ENCODE measurements at places on chromosomes 16 and 17.

DNA sequence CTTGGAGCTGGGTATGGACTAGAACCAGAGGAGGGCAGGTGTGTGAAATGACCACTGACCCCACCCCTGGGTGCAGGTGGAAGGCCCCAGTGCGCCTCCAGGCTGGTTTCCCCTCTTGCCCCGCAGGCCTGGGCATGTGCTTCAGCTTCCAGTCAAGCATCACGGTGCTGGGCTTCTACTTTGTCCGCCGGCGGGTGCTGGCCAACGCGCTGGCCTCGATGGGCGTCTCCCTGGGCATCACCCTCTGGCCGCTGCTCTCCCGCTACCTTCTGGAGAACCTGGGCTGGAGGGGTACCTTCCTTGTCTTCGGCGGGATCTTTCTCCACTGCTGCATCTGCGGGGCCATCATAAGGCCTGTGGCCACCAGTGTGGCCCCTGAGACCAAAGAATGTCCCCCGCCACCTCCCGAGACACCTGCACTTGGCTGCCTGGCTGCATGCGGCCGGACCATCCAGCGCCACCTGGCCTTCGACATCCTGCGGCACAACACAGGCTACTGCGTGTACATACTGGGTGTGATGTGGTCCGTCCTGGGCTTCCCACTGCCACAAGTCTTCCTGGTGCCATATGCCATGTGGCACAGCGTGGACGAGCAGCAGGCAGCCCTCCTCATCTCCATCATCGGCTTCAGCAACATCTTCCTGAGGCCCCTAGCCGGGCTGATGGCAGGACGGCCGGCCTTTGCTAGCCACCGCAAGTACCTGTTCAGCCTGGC is 9.7 kb upstream of the ARMC7 start:
- no peak for DNase-seq

DNA sequence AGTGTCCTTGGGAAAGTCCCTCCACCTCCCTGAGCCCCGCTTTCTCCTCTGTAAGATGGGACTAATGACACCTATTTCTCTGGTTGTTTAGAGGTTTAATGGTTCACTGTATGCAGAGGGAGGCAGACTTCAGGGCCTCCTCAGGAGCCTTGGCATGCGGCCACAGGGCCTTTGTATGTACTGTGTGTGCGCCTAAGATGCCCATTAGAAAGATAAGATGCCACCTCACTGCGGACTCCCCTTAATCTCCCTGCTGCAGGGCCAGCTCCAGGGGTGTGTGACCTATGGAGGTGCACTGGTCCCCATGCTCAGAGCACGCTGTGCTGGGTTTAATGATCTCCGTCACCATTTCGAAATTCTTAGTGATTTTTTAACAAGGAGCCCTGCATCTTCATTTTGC is 59.3 kb downstream of the TMEM235 start:
- DNase-seq = no peak

DNA sequence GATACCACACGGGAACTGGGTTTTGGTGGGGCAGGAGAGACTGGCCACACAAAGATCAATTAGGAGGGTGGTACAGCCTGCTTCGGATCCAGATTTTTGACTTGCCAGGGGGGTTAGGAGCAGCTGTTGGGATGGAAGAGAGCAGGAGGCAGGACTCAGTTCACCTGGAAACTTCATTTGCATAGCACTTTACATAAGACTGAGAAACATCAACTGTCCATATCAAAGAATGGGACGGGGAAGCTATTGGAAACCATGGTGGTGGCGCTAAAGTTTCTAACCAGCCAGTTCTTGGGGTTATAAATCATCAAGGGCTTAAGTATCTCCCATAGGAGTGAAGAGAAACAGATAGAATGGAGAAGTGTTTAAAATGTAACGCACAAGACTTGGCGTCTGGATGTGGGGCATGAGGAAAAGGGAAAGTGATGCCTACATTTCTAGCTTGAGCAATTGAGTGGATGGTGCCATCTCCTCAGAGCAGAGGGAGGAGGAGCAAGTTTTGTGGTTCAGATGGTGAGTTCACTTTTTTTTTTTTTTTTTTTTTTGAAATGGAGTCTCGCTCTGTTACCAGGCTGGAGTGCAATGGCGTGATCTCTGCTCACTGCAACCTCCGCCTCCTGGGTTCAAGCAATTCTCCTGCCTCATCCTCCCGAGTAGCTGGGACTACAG is 6.4 kb upstream of the SRCAP start:
- DNase-seq = peak; percentile 82

DNA sequence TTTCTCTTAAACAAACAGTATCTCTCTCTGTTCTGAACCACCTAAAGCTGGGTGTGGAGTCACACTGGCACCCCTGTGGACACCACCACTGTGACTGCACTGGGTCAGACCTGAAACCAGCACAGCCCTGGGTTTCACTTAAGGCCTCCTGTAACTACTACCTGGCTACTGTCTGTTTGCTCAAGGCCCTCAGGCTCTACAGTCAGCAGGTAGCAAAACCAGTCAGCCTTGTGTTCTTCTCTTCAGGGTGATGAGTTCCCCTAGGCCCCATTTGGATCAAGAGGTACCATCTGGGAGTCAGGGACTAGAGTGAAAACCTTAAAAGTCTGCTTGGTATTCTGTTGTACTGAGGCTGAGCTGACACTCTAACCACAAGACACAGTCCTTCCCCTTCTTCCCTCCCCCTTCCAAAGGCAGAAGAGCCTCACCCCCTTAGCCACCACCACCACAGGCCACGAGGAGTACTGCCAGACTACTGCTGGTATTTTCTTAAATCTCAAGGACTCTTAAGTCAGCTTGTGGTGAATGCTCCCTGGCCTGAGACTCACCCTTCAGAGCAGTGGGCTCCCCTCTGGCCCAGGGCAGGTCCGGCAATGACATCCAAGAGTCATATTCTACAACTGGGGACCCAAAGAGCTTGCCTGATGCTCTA is 153.2 kb upstream of the MON1B start:
- DNase-seq = no peak

GRCh38 chr16:84595052-84595481 is 22.8 kb downstream of the COTL1 start:
- DNase-seq = no peak

DNA sequence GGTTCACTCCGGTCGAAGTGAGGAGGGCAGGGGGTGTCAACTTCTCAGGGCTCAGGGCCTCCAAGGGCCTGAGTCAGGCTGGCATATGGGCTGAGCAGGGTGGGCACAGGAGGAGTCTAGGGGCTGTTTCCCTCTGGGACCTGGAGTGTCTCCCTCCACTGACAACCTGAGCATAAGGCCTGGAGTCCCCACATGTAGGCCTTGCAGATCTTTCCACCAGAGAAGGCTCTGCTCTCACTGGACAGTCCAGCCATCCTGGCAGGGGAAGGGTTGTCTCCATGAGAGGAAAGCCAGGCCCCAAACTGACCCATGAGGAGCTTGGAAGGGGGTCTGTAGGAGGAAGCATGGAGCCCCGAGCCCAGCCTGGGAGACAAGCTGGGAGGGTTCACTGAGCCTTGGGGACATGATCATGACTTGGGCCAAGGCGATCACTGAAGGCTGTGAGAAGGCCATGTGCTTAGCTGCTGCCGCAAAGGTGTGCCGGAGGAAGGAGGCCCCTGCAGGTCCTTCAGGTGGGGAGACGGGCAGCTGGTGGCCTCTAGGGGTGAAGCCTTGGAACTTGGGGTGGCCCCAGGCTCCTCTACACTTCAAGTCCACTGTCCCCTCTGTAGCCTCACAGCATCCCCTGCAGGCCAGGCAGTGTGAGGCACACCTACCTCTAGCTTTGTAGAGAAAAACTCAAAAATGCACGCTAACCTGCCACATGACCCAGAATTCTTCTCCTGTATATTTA is 9.9 kb downstream of the CMTM2 start:
- peak; percentile 79 for DNase-seq

DNA sequence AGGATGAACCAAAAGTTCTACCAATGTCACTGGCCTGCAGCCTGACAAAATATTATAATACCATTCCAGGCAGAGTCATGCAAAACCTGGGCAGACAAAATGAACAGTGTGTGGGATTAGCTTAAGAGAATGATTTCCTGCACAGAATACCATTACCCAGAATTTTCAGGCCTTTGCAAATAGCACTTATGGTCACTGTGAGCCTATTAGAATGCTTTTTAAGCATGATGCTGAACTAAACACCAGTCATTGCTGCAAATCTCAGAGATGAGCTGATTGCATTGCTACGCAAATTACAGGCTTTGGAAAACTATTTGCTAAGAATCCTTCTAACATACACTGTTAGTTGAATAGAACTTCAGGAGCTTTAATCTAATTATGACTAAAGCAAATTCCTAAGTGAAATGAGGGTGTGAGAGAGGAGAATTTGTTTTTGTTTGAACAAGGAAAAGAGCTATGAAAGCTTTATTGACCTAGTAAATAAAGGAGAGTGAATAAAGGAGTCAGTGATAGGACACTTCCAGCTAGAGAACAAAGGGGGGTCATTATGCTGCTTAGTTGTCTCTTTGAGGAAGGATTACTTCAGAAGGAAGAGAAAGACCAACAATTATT is 398.8 kb downstream of the HS3ST3B1 start:
- no peak for DNase-seq

DNA sequence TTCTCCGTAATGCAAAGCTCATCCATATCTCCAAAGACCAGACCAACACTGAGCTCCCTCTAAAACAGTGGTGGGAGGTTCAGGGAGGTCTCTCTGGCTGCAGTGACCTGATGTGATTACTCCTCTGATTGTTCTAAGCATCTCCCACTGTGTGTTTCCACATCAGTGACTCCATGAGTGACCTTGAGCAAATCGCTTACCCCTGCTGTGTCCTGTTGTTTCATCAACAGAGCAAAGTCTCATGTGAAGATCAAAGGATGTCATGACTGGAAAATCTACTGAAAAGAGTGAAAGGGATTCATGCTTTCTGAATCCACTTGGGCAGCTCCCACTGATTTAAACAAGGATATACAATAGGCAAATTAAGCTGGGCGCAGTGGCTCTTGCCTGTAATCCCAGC is 352.9 kb downstream of the TMEM114 start:
- DNase-seq = no peak

- DNase-seq = peak; percentile 66
Observed at GRCh38 chr16:66717112-66717675, 20.7 kb upstream of the CMTM4 start.

- no peak for DNase-seq
Observed at GRCh38 chr17:65261152-65261551, 124.0 kb downstream of the RGS9 start.

DNA sequence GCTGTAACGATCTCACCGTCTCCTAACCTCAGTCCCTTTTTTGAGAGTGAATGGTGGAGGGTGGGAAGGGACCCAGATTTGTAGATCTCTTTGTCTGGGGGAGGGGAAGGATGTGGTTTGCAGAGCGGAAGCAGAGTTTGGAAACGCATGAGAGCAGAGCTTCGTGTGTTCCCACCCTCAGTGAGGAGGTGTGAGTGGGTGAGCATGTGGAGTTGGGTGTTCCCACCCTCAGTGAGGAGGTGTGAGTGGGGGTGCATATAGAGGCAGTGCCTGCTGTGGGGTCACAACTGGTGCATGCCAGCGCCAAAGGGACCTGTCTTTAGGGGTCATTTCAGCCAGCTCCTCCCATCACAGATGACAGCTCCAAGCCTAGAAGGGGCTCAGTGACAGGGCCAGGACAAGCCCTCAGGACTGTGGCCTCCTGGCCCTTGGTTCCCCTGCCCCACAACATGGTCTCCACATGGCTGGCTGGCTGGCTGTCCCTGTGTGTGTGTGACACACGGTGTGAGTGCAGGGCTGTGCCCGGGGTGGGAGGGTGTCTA is 1.8 kb upstream of the CISD3 start:
- peak; percentile 29 for DNase-seq

DNA sequence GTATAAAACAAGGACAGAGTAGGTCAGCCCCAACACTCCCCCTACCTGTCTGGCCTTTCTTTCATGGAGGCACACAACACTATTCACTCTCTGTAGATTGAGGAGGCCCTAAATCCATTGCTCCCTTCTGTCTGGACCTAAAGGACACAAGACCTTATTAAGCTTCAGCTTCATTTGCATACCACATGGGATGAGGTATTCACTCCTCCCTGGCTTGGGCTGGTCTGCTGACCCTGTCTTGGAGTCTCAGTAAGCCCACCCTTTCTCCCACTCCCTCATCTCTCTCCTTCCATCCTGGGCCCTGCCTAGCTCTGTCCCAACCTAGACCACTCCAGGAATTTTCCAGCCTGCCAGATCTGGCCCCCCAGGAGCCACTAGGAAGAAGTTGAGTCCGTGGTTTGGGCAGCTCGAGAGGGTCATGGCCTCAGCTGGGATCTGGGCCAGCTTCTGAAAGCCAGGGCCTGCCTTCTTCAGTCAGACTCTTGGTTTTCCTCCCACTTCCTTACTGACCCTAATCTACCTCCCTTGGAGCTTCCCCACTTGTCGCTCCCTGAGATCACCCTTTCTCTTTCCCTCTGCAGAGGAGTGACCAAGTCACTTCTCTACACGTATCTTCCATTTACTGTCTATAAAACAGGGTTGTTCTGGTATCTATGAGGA is 6.5 kb upstream of the LLGL1 start:
- peak; percentile 25 for DNase-seq

DNA sequence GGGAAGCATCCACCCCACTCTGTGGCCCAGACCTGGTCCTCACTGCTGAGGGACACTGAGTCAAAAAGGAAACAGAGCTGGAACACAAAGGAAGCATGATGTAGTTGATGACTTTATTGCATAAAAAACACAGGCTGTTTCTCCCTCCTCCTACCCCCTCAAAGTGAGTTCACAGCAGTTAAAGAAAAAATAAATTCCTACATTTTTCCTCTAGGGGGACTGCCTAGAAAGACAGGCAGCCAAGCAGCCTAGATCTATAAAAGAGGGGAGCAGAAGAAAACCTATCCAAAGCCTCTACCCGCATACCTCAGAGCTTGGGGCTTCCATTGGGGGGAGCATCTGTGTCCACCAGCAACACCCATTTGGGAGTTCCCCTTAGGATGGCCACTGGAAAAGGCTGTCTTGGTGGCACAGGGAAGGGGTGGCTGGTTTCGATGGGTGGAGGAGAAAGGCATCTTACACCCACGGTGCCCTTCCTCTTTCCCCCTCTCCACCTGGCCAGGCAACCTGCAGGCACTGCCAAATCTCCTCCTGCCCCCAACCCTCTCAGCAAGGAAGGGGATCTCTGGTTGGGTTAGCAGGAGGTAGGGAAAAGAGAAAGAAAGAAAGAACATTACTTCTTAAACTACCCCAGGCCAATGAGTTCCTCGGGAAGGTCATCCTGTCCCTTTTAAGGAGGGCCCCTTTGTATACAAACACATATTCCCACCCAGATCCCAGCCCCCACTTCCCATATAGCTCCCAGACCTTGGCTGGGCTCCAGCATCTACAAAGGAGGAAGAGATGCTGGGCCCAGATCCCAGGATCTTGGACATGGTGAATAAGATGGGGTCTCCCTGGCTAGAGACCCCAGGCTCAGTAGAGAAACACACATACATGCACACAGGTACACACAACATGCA is 4.0 kb upstream of the SCRN2 start:
- peak; percentile 28 for DNase-seq

GRCh38 chr16:87710887-87711286 is 54.9 kb downstream of the KLHDC4 start:
- no peak for DNase-seq

DNA sequence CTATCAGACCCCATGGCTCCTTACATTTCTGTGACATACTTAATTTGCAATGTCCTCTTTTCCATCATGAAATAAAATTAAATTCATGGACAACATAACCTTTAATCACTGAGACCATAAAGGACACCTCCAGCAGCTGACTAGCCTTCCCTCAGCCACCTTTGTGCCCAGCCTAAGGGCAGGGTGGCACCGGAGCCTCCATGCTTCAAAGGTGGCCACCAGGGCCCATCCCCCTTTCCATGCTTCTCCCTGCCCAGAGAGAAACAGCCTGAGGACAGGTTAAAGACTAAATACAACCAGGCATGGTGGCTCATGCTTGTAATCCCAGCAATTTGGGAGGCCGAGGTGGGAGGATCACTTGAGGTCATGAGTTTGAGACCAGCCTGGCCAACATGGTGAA is 94.3 kb downstream of the ADCY9 start:
- DNase-seq = no peak
